ENCODE measurements at places on chromosomes 1 and 21. TPM values are rescaled to one million over a fixed set of nuclear protein-coding genes. Genes with fewer than 3 reads are reported as not detected.

Gene TCEA3
- polyA plus RNA-seq: 27.0 TPM

DNA sequence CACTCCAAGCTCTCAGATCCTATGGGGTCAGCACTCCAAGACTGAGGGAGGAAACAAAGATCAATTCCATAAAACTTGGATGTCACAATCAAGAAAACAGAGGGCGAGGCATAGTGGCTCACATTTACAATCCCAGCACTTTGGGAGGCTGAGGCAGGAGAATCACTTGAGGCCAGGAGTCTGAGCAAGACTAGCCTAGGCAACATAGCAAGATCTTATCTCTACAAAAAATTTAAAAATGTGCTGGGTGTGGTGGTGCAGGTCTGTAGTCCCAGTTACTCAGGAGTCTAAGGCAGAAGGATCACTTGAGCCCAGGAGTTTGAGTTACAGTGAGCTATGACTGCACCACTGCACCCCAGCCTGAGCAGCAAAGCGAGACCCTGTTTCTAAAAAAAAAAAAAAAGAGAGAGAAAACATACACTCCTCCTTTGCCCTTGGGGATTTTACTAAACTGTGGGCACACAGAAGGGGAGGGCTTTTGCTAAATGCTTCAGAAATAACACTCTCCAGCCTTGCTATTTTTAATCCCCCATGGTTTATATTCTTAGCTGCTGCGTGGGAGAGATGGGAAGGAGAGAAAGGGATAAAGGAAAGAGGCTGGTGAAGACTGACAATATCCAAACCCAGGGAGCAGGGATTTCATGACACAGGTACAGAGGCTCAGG lies 18.1 kb downstream of the ARHGEF2 start:
- no peak for DNase-seq

DNA sequence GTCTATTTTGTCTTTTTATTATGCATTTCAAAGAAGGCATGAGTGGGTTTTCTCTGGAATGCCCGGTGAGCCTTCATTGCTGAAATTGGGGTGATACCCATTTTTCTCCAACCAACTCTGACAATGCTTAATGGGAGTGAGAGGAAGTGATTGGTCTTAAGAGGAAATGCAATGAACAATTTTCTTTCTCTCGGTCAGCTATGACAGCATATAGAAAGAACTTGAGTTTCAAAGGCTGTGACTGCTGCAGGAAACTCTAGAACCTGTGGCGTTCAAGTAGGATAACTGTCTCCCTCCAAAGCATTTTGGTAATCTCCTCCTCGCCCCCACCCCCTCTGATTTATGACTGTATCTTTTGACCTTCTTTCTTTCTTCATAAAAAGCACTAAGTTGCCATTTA lies 155.9 kb downstream of the LYPLAL1 start:
- no peak for DNase-seq

Gene FAM78B
- polyA plus RNA-seq: 0.91 TPM

- DNase-seq: no peak
Measured at GRCh38 chr1:981955-982558, at the start of gene PERM1. PERM1 (minus strand) TSS chr1:982093; CDS start chr1:981029, 1,064 bp downstream.

DNA sequence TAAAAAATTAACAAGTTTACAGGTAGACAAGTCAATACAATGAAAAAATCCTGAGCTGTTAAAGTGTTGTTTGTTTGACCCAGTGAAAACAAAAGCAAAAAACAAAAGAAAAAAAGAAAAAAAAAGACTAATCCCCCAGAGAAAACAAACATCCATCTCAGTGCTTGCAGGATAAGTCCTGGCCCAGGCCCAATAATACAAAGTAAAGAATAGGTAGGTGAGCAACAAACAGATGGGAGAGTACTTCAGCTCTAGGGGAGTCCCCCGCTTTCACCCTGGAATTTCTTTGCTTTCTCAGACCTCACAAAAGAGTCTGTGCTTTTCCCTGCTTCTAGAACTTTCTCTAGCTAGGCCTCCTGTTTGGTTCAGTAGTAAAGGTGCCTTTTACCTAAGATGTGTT lies 70.3 kb downstream of the ABCA4 start:
- DNase-seq: no peak

DNA sequence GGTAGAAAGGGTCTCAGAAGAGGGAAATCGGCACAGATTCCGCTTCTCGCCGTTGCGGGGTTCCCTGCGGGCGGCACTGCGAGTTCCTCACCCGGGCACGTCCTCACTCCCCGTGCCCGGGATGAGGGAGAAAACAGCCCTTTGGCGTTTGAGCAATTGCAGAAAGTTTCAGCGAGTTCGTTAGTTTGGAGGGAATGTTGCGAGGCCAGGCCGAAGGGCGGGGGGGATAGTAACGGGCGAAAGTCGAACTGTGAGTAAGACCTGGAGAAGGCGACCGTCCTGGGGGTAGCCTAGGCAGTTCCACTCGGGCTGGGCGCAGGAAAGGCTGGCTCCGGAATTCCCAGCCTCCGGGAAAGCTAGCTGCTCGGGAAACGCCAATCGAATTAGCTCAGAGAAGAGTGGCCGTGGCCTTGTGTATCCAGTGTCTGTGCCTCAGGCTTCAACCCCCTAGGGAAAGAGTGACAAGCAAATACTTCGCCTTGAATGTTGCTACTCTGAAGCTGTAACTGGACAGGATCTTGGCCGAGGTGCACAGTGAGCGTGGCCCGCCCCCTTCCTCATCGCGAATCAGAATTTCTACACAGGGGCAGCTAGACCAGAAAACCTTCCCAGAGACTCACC lies 787 bp downstream of the PTGFR start:
- DNase-seq: peak; percentile 36

Gene CELA2B
- 1.5 TPM for polyA plus RNA-seq

Gene NPHS2
- 3.3 TPM for polyA plus RNA-seq

DNA sequence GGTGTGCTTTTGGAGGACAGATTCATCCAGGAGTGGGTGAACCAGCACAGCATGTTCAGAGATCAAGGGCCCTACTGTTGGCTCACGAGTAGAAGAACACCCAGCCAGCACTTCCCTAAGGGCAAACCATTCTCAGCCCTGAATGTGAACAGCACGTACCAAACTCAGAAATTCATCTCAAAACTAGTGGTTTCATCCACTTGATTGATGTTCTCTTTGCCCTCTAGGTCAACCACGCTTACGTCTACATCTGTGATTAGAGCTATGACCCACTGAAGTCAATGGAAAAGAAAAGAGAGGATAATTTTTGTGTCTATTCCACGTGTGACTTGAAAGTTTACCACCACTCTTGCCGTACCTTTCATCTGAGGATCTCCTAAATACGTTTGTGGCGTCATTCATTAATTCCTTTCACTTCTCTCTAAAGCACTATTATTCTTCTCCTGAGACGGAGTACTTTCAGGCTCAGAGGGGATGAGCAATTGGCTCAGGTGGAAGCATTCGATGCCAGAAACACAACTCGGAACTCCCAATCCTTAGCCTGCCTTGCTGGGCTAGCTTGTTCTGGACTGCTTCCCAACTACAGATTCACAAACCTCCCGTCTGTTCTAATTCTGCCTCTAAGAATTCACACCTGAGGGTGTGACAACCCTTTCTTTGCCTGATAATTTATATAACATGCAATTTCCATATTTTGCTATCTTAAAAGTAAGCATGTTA lies 57.3 kb upstream of the HIVEP3 start:
- DNase-seq: no peak

Gene ZNF436
- polyA plus RNA-seq: 33.7 TPM

GRCh38 chr21:35791541-35792325 lies 268.6 kb downstream of the SETD4 start:
- no peak for DNase-seq

- DNase-seq: peak; percentile 64
Measured at GRCh38 chr21:45256912-45257672, 30.6 kb downstream of the POFUT2 start.

GRCh38 chr1:50426702-50427085 lies 3.5 kb upstream of the DMRTA2 start:
- no peak for DNase-seq
